ENCODE measurements at places on chromosomes 4 and X. TPM values are rescaled to one million over a fixed set of nuclear protein-coding genes. Genes with fewer than 3 reads are reported as not detected.

DNA sequence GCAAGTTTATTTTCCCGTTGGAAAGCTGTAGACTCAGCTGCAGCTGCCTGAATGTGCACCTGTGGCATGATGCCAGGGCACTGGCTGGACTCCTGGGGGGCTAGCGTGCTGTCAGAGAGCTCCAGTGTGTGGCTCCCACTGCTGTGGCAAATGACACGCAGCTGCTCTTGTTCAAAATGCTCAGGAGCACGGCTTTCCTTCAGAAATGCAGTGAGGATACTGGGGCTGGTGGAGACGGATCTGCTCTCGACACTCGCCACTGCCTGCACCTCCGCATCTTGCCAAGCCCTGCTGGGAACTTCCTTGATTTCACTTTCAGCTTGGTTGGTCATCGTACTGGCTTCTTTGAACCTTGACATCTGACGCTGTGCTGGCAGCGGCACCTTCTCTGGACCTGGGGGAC is 58.7 kb downstream of the GPRIN3 start:
- no peak for DNase-seq

- no peak for DNase-seq
These were observed 631.0 kb upstream of the SPANXN1 start for GRCh38 chrX:144616317-144616716.

- no peak for DNase-seq
These were observed 67.4 kb downstream of the VCX2 start for GRCh38 chrX:8103655-8104054.

DNA sequence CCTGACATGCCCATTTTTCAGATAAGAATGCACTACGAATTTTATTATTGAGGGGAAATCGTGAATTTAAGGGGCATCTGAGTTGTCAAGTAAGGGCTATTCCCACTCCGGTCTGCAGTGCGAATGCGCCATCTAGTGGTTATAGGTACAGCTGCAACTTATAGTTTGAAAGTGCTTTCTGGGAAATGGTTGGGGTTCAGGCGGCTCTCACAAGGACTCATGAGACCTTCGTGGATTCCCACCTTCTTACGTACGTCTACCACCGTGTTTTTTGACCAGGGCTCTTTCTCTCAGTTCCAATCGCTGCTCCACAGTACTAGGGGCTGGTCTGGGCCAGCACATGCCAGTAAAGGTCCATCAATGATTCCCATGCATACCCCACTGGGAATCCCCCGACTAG is 12.3 kb downstream of the MSL3 start:
- peak; percentile 41 for DNase-seq

DNA sequence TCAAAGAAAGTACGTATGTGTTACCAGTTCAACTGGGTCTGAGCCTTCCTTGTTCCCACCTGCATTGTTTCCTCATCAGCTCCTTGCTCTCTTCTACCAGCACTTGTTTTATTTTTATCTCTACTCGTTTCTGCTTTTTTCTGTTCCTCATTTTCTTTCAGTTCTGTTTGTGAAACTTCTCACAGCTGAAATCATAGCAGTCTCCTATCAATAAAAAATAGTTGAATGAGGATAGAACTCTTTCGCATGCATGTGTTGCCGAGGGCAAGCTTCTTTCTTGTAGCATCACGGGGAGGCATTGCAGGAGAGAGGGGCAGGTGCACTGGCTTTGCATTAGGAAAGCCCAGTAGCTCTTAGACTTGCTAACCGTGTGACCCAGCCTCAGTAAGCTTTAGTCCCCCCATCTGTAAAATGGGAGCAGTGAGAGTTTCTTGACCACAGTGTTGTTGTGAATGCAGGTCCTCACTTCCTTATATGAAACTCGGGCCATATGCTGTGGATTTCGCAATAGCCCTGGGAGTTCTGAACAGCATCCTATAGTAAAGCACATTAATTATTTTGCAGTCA is 24.7 kb downstream of the OFD1 start:
- no peak for DNase-seq

DNA sequence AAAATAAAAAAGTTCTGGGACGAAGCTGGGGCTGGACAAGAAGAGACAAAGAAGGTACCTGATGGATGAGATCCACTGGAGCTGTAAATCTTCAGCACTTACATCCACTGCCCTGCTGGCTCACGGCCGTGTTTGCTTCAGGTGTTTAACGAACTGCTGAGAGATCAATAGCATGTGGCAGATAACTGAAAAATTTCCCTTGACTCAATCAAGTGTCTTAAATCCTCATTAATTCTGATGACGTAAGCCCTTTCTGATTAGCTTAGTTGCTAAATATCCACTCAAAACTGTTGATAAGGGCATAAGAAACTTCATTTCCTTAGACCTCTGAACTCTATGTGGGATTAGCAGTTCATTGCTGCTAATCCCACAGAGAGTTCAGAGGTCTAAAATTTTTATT is 354.2 kb upstream of the HS3ST1 start:
- no peak for DNase-seq

DNA sequence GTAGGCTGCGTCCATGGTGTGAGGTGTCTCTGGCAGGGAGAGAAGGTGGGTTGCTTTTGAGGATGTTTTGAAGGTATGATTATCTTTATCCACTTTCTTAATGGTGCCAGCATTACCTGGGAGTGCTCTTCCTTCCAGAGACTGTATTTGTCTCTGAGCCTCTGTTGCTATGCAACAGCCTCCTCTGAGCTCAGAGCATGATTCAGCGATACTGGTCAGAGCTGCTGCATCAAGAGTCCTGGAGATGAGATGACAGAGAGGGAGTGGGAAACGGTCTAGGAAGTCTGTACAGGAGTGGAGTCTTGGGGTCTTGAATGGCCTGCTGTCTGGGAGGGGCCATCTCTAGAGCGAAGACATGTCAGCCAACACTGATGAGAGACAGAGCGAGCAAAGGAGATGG is 104.4 kb upstream of the RAB40AL start:
- peak; percentile 46 for DNase-seq

- peak; percentile 44 for DNase-seq
These were observed 1.9 kb downstream of the PHOX2B start for GRCh38 chr4:41746440-41747229.

DNA sequence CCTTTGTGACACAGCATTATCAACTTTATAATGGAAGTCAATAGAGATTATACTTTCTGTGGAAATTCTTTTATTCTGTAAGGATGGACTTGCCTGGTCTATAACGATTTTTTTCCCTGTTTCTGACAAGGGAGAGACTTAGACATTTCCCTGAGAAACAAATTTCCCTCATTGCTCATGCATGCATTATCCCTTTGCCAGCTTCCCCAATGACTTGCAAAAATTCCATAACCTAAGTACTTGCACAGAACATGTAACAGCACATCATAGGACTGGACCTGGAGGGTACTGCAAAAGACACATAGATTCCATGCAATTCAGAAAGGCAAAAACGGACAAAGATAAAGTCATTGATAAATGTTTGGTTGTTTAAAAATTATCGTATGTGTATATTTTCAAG is 166.7 kb downstream of the FHIP1A start:
- DNase-seq: no peak

DNA sequence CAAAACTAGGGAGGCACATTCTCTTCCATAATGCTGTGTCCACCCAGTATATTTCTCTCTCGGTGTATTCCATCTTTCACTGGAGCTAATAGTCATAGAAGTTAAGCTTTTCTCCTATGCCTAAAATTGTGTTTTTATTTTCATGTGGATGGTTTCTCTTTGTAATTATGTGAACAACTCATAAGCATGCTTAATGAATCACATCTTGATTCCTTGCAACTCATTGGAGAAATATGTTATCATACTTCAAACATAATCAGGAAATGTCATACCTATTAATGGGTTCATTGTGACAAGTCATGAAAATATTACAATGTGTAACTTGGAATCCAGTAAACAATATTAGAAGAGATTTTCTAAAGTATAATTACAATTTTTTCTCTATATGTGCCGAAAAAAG is 186.3 kb downstream of the SLC7A11 start:
- DNase-seq: no peak

DNA sequence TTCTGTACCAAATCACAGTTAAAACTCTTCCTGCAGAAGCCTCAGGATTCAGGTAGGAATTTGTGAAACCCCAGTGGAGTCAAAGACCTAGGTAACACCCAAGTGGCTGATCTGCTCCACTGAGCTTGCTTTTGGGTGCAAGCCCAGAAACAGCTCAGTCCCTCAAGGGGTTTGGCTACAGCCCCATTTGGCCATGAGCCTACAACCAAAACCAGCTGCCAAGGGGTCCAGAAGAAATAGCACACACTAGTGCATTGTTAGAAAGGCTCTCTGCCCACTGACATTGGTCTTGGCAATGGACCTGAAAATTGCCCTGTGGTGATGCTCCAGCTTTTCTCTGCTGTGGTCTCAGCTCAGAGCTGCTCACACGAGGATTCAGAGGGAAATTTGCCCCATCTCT is 577.4 kb upstream of the INTU start:
- DNase-seq: no peak

- no peak for DNase-seq
These were observed 37.4 kb upstream of the SPON2 start for GRCh38 chr4:1209821-1210220.

DNA sequence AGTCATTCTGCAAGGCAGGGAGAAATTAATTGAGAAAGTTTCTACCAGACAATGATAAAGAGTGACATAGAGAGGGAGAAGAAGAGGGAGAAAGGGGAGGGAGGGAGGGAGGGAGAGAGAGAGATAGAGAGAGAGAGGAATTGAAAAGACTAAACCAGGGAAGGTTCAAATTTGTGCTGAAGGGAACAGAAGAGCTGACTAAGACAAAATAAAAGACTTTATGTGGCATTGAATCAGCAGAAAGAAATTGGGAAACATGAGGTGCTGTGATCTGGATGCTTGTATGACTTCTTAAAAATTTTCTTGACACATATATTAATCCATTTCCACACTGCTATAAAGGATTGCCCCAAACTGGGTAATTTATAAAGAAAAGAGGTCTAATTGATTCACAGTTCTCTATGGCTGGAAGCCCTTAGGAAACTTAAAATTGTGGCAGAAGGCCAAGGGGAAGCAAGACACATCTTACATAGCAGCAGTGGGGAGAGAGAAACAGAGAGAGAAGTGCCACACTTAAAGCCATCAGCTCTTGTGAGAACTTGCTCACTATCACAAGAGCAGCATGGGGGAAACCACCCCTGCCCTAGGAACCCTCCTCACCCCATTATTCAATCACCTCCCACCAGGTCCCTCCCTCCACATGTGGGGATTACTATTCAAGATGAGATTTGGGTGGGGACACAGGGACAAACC is 13.5 kb upstream of the CXCL6 start:
- DNase-seq: no peak

DNA sequence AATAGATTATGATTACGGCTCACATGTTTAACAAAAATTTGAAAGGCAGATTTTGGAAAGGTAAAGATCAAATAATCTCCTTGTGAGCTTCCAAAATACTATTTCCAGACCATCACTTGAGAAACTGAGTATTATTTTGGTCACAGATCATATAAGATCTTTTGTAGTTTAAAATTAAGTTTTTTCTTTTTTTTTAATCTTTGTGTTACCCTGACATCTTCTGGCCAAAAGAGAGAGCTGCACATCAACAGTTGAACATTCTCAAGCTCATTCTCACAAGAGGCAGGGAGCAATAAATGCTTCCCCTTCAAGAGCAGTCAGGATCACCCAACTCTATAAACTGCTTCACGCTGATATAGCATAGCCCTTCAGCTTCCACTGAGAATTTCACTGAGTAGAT is 15.9 kb downstream of the TMEM192 start:
- no peak for DNase-seq

DNA sequence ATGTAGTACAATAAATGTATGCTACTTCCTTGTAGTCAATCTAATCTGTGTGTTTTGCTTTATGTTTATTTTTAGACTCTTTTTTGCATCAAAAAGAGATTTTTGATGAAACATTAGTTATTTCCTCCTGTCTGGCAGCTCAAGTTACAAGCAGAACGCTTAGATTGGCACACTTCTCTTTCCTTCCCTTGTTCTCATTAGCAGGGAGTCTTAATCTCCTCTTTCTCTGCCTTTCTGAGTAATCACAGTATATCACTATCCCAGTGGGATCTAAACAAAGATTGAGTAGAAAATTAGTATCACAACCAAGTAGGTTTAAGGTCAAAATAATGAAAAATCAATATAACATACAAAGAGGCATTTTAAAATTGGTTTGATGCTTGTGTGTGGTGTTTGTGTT is 1192.6 kb downstream of the C4orf33 start:
- DNase-seq: no peak

DNA sequence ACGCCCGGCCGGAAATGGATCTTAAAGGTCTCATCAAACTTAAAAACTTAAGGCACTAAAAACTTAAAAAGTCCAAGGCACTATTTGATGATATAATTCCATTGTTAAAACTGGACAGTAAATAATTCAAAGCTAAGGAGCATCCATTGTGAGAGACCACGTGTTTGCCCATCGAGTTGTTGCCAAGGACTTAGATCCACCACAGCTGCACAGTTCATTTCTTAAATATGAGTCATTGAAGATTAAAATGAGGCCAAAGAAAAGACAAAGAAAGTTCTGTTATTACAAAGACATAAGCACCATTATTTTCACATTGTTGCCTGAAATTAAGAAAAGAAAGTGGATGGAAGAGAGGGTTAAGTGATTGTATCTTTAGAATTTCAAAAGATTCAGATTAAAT is 411.5 kb upstream of the FTHL17 start:
- no peak for DNase-seq

DNA sequence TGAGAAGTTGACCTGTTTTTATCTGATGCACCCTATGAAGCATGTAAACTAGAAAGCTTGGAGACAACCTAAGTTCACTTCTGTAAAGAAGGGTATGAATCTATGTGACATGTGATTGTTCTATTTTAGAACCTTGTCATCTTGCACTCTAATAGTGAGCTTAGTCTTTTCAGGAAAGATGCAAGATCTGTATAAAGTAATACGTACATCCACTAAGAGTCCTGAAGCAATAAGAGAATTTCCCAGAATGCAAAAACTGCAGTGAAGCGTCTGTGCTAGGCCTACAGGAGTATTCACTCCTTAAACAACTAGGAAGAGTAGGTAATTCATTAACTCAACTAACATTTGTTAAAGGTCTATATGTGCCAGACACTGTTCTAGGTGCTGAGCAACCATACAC is 23.3 kb upstream of the NDP start:
- no peak for DNase-seq

DNA sequence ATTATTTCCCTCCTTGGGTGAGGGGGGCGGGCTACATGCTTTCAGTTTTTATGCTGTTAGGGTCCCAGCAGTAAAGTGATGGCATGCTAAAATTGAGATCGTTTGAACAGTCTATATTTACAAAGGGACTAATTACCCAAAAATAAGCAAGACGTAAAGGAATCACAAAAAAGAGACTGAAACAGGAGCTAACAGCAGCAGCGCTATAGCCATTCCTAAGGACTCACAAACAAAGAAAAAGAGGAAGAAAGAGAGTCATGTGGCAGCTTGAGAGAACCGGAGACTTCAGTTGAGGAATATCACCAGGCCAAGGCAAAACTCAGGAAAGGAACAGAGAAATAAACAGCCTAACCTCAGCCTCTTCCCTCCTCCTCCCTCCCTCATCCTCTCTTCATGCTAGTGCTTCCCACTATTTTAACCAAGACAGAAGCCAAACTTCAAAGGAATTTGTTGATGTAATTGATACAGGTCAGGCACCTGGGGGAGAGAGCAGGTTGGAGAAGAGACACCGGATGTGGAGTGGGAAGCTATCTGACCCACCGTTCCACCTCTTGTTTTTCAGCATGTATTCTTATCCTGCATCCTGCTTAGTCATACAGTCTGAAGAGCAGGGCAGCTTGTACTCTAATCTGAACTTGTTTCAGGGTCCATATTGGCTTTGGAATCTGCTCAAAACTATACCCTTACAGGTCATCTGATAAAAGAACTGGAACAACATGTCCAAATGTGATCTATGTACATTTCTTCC is 383.7 kb downstream of the NAF1 start:
- no peak for DNase-seq

MTHFD2L gene
- total RNA-seq: 10.0 TPM

TMEM129 gene
- 27.3 TPM for total RNA-seq

WDR17 gene
- total RNA-seq: 2.0 TPM

GPC4 gene
- total RNA-seq: 416 TPM

PPAT gene
- total RNA-seq: 77.1 TPM

EPGN gene
- total RNA-seq: not detected

Data from H9 (cell line).